ENCODE measurements at places on chromosomes 6 and 20.

DNA sequence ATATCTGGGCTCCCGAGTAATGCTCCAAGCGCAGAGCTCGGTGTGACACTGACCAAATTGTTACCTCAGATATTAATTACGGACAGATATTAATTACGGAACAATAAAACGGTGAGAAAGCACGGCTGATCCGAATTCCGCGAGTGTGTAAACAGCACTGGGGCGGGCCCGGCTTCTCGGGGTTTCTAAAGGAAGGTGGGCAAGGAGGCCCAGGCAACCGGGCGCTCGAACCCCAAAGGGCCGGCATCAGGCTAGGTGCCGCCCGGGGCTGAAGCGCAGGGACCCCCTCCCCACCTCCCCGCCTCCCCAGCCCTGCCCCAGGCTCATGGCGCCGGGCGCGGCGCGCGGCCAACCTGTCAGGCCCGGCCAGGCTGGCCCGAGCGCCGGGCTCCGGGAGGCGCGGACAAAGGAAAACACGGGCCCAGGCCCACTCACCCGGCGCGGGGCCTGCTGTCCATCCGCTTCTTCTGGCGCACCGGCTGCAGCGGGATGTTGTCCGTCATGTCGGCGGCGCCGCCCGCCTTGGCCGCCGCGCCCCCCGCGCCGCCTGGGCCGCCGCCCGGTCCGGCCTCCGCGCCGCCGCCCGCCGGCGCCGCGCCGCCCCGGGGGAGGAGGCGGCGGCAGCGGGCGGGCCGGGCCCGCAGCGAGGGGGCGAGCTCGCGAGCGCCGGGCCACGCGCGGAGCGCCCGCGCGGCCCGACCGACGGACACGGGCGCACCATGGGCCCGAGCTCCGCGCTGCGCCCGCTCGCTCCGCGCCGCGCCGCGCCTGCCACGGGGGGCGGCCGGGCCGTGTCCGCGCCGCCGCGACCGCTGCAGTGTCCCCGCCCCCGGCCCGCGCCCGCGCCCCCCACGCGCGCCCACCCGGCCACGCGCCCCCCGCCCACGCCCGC is at the start of gene ATP9A:
ATP9A (minus strand) TSS at position 524 of the 892 bp plus-strand sequence; CDS start at position 503, 21 bp downstream.
- no peak for DNase-seq

DNA sequence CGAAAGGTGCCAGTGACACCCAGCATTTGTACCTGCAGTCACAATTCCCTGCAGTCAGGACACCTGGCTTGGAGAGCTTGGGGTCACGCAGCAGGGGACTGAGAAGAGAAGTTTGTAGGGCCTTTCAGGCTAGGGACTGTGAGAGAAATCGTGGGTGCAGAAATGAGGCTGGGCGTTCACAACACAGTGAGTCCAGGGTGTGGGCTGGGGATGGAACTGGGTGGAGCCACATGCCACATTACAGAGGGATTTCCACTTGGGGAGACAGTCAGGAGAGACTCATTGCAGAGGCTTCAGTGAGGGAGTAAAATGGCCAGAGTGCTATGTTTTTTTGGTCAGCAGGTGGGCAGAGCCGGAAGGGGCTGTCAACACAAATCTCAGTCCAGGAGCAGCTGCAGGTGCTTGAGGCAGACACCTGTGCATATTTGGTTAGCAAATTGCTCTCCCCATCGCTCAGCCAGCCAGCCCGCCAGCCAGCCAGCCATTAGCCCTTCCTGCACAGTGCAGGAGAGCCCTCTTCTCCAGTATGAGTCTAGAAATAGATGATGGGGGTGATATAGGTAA is 7.4 kb downstream of the ITPR3 start:
- no peak for DNase-seq

- DNase-seq: no peak
Measured at GRCh38 chr20:49682278-49682677, 31.4 kb downstream of the B4GALT5 start.

DNA sequence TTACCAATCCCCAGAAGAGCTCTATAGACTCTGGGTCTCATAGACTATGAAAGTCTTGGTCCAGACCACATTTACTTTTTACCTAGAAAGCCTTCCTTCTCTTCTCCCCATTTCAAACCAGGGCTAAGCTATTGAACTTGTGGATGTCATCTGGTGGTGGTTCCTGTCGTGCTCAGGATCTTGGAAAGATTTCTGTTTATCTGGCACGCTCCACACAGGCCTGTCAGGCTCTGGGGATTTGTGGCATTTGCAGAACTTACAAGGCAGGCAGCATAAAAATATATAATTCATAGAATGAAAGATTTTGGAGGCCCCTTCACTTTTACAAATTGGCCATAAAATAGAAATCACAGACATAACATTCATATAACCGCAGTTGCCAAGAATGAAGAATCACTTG is 188.1 kb downstream of the UST start:
- no peak for DNase-seq

GRCh38 chr20:56967916-56968315 is 298.5 kb downstream of the BMP7 start:
- DNase-seq: no peak

DNA sequence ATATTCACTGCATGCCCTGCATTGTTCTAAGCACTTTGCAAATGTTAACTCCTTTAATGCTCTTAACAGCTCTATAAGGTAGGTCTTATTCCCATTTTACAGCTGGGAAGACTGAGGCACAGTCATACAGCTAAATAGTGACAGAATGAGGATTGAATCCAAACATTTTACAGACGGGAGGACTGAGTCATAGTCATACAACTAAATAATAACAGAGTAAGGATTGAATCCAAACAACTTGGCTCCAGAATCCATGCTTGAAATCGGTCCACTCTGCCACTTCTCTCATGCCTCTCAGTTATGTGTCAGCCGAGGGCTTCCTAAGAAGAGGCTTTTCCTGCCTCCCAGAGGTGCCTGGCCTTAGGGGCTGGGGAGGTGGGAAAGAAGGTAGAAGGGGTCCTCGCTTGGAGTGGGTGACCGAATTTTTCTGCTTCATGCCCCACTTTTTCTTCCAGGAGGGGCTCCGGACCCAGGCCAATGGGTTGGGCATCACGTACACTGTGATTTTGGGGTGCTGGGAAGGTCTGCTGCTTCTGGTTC is 137.4 kb upstream of the RNF24 start:
- DNase-seq: no peak

- DNase-seq: no peak
Measured at GRCh38 chr6:34021554-34022190, 124.2 kb downstream of the GRM4 start.

DNA sequence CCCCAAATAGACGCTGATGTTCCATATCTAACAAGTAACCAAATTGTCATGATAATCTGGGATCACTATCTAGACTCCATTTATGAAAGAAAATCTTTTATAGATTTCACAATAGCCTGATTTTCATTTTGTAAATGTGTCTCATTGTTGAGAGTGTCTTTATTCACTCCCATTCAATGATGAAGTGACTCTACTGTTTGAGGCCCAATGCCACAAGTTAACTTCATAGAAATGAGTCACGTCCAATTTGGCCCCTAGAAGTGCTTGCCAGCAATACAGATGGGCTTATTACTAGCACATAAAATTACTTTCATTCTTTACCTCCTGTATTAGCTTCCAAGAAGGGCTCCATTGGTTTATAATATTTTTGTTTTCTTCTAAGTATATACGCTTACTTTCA is 6.3 kb downstream of the IPCEF1 start:
- no peak for DNase-seq

- peak; percentile 51 for DNase-seq
Measured at GRCh38 chr20:14401479-14402138, 64.2 kb upstream of the FLRT3 start.

DNA sequence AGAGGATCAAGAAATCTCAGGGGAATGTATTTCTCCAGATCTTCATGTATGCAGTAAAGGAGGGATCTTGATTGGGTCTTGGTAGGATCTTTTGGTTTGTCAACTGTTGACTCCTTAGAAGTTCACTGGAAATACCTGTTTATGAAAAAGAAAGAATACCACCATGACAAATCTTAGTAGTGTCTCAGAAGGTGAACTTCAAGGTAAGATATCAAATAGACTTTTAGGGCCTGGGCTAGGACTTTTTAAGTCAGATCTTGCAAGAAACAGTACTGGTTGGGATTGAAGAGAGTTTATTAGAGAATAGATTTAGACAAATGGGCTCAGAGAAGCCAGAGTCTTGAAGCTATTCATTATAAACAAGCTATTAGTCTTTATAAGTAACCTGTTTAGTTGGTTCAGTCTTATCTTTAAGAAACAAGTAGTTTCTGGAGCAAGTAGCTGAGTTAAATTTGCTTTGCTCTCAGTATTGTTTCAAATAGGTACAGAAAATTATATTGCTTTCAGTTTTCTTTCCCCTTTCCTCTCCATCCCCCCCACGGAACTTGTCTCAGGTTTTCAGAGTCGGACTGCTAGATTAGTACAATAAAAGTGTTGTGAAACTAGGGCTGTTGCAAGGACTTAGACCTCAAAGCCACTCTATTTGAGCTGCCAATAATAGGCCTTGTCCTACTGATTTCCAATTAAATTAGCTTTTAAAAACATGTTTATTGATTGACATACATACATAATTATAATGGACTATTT is 529.1 kb upstream of the CITED2 start:
- DNase-seq: no peak

- DNase-seq: no peak
Measured at GRCh38 chr6:116087437-116088027, 13.1 kb upstream of the NT5DC1 start.

DNA sequence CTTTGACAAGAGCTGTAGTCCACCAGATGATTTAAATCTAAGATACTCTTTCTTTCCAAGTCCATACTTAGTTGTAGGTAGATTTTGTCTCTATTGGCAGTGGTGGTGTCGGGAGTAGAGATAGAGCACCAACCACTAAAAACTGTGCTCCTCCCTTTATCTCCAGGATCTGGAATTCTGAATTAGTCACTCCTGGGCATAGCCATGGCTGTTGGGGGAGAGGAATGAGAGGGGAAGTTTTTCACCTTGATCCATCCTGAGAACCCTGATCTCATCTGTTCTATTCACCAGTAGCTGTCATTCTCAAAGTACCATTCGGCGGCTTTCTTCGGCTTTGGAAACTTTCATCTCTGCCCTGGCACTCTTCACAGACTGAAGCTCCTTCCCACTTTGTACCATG is 35.6 kb upstream of the NKX2-4 start:
- DNase-seq: no peak

DNA sequence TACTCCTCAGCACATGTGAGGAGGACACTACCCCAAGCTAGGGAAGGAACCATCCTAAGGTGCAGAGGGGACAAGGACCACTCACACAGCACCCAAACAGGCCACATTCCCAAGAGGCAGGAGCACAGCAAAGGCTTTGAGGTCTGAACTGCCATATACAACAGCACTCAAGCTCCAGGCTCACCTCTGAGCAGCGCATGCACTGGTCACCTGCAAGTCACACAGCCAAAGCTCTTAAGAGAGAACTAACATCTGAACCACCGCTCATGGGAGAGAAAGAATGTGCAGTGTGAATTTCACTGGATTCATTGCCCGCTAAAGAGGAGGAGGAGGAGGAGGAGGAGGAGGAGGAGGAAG is 31.0 kb downstream of the NPEPL1 start:
- DNase-seq: no peak

- no peak for DNase-seq
Measured at GRCh38 chr6:32116674-32117073, 7.5 kb upstream of the TNXB start.

DNA sequence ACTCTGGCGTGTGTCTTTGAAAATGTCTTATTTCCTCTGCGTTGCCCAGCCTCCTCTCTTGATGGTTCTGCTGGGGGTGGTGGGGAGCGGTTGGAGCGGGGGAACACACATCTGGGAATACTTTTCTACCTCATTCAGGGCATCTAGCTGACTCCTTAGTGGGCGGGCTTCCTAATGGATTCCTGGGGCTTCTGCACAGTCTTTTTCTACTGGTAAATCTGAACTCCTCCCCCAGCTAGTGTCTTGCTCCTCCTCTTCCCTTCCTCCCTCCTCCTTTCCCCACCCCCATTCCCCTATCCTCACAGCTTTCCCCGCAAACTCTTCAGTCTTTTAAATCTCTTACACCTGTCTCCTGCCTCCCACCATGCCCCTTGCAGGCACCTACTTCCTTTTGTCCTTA is 74.4 kb downstream of the PRL start:
- DNase-seq: no peak

- no peak for DNase-seq
Measured at GRCh38 chr6:2037237-2037926, 208.0 kb downstream of the GMDS start.

DNA sequence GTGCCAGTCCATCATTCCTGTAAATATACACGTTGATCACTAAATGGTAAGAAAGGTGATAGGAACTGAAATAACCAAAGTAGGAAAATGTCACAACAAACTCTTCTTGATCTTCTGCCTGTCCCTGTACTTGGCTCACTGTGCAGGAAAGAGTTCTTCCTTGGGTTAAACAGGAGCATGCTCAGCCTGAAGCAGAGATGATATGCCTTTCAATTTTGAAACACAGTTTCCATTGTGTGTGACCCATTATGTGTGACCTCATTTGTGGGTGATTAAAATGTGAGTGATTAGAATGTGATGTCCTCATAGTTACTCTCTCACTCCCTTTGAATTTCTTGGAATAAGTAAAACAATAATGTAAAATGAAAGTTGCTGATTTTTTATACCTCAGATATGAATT is 427.2 kb upstream of the AGPAT4 start:
- DNase-seq: no peak

DNA sequence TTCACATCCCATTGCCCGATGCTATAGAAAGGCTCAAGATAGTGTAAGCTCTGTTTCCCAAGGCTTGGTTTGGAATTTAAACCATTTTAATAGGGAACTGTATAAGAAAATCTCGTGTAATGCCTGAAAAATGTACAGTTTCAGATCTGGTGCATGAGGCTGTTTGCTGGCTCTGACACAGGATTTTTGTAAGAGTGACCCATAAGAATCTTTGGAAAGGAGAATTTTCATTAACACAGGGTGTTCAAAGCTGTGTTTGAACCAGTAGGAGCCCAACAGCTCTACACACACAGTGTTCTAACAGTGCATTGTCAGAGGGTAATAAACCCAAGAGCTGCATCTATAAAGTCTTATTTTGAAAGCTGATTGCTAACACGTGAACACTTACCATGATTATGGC is 293.5 kb downstream of the PRL start:
- DNase-seq: no peak

DNA sequence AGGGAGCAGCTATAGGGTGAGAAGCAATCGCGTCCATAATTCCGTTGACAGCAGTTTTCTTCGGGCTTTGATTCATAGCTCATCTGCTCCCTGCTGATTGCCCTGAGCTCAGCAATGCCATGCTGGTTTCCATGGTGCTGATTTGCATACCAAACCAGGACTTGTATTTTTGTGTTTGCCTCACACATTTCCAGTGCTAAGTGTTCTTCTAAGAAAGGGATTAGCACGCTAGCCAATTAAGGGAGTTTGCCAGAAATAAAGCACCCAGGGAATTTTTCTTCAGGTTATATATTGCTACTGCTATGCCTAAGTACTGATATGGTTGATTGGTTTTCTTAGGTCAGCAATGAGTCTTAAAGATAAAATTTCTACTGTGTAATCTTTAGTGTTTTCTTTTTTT is 177.6 kb downstream of the PLCB1 start:
- DNase-seq: no peak

DNA sequence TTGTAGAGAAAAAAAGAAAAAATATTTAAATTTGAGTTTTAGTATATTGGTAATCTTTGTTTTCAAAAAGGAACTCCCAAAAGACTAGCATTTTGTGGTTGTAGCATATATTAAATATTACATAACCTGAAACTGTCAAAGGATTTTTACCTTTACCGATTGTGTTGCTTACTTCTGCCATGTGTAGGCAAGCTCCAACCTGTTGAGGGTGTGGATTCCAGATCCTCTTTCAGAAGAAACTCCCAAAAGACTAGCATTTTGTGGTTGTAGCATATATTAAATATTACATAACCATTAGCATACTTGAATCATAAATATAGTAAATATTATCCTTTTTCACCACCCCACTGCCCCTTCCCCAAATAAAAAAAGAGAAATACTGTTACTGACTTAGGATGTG is 3.2 kb downstream of the DSE start:
- no peak for DNase-seq

All from NCI-H1436 treated with DMSO at 0.1 percent for 48 hours (cell line).